ENCODE measurements at places on chromosomes 3 and 15.

GRCh38 chr3:69204315-69204957 is 82.0 kb upstream of the LMOD3 start:
- DNase-seq = peak; percentile 28

GRCh38 chr3:180930526-180930925 is 18.1 kb downstream of the FXR1 start:
- DNase-seq = no peak

DNA sequence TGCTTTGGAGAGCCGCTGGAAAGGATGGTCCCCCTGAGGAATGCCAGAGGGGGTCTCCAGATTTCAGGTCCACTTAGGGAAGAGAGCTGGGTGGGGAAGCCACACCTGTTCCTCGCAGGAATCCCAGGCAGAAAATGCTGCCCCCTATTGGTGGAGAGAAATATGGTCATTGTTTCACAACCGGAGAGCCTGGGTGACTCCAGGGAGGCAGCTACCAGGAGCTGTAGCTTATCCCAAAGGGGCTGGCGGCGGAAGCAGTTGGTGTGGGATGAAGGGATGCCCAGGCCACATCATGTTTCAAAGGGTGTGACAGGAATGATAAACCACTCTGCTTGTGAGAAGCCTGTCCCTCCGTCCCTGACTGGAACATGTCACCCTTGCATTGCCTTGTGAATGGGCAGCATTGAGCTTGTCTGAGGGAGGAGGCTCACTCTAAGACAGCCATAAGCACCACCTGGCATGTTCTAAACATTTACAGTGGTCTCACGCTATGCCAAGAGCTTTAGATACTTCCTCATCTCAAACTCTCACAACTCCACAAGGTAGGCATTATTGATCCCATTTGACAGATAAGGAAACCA is 34.5 kb downstream of the POMGNT2 start:
- peak; percentile 7 for DNase-seq

DNA sequence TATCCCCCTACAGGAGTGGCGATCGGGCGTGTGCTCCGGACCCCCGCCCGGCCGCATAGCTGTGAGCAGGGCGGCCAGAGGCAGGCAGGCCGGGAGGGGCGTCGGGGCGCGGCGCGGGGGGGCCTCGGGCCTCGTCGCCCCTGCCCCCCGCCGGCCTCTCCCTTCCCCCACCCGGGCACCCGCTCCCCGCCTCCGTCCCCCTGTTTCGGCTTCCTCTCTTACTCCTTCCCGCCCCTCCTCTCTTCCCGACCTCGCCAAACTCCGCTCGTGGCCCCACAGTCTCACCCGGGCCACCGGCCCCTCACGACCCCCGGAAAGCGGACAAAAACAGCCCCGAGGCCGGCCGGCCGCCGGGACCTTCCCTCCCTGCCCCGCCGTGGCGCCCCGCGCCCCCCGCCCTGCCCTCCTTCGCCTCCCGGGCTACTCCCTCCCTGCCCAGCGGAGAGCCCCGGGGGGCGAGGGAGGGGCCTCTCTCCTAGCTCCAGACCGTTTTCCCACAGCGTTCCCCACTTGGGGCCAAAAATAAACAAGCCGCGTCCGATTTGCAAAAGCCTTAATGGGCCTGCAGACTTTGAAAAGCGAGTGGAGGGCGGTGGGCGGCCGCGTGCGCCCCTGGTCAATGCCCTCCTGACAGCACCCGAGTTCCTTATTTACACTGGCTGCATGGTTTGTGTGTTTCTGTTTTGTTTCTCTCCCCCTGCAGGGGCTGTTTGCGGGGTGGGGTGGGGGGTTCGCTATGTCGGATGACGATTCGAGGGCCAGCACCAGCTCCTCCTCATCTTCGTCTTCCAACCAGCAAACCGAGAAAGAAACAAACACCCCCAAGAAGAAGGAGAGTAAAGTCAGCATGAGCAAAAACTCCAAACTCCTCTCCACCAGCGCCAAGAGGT is 1.0 kb downstream of the UBE2E1 start:
- peak; percentile 64 for DNase-seq

DNA sequence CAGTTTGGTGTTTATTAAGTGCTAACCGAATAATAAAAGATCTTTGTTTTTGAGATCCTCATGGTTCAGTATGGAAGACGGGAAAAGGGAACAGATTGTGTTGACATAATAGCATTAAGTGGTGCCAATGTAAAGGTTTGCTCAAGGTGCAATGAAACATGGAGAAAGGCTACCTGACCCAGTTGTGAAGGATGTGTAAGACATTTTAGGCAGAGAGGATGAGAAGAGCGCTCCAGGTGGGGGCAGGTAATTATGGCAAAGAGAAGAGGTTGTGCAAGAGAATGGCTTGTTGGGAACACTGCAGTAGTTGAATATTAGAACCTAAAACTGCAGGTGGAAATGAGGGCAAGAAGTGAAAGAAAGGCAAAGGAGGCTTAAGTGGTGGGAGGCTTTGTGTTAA is 140.8 kb downstream of the DIPK2A start:
- no peak for DNase-seq

- DNase-seq = no peak
Observed at GRCh38 chr3:20924646-20925385, 738.8 kb upstream of the SGO1 start.

DNA sequence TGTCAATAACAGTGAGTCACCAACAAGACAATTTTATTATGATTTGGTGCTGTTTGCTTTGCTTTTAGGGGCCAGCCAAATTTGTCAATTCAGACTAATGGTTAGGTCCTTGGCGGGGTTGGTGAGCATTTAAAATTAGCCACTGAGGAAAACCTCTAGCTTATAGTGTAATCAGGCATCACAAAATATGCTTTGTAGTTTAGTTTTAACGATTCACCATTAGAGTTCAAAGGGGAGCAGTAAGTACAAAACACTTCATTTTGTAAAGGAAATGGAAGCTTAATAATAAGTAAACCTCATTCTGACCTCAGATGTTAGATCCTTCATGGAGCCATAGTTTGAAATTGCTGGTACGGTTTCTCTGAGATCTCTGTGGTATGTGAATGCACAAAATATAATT is 218.4 kb upstream of the GOLIM4 start:
- no peak for DNase-seq

DNA sequence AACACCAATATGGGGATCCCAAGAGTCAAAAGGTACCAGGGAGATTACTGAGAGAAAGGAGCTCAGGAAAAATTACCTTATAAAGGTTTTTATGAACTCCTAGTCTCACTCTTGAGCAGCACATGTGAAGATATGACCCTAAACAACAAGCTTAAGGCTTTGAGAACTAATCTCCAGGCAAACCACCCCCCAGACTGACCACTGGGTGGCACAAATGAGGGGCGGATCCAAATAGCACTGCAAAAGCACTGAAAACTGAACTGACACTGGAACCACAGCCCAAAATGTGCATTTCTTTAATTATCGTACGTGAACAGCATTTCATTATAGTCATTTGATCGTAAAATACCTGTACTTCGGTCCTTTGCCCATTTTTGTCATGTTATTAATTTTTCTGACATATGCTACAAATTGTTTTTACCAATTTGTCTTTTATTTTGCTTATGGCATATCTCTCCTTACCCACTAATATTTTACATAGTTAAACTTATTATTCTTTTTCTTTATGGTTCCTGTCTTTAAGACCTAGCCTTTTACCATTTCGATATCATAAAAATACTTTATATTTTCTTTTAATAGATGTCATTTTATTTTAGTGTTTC is 31.5 kb upstream of the TFDP2 start:
- DNase-seq = peak; percentile 74
